Muscle of arm (tissue), 14 donors: ENCODE measurements at places on chromosomes 6 and 20. TPM values are rescaled to one million over a fixed set of nuclear protein-coding genes. Genes with fewer than 3 reads are reported as not detected.

DNA sequence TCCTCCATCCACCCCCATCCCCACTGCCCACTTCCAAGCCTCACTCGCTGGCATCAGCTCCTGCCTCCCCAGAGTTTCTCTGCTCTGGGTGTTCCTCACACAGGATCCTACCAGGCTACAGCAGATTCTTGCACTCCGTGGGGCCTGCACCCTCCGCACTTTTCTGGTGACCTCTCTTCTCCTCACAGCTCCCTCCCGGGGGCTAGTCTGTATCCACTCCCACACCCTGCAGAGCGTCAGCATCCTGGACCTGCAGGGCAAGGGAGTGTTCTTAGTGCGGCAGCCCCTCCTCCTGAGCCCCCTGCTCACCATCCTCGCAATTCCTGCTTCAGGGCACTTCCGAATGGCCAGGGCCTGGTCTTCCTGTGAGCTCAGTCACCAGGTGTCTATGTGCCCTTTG lies 224.2 kb downstream of the DLL1 start:
- DNase-seq = no peak

The IL20RA gene
- polyA plus RNA-seq = 35.8 TPM

- DNase-seq = no peak
Measured at GRCh38 chr6:30612687-30613248, 4.3 kb downstream of the PPP1R10 start.

DNA sequence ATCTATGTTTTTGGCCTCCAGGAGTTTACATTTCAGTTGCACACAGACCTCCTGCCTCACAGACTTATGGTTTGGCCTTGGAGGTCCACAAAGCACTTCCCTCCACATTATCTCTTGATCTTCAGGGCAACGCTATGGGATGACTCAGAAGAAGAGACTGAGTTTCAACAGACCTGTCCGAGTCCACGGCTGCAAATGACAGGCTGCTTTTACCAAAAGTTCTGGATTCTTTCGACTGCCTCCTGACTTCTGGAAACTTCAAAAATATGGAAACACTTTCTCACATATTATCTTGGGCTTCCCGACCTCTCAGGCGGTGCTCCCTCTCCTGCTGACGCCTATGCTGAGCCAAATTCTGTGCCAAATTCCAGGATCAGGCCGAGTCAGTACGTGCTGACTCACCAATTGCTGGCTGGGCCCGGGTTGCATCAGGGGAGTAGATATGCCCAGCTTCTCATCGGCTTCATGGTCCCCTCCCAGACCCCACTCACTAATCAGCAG lies 190.2 kb downstream of the BMP7 start:
- DNase-seq = no peak

The POPDC3 gene
- 55.2 TPM for polyA plus RNA-seq

The MLN gene
- polyA plus RNA-seq = not detected
